ENCODE measurements at places on chromosomes 1 and 21.

DNA sequence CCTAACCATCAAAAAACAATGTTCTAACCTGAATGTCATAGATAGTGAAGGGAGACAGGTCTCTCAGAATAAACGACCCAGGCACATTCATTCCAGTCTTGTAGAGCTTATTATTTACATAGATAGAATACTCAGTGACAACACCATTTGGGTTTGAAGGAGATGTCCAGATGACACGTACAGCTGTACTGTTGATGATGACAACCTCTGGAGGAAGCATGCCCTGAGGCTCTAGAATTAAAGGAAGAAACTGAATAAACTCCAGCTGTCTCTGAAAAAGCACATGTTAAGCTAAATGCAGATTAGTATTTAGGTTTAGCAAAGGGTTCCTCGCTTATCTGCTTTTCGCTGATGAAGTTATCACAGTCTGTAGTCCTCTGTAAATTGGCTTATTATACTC, 277.2 kb downstream of the KCTD3 start:
- no peak for DNase-seq

DNA sequence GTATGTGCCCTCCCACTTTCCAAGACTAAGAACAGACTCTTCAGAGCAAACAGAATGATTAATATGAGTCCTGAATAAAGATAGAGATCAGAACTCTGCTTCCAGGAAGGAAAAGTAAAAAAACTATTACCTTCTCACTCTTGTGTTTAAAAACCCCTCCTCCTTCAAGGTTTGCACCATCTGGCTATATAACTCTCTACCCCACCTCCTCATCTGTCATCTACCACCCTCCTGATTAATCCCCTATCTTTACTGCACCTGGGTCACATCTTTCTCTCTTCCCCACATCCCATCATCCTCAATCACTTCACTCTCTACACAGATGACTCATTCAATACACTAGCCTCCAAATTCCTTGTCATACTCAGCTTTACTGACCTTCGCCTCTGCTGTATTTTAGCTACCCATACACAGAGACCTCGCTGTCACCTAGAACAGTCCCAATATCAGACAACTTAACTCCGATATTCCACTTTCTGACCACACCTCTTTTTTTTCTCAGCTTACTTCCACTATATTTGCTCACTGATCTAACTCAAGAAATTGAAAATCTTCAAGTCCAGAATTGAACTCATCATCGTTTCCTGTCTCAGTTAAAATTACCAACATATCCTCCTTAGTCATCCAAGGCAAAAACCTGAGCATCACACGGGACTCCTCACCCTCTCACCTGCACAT, 3.7 kb downstream of the SCMH1 start:
- no peak for DNase-seq

GRCh38 chr1:168834225-168834872, 105.3 kb upstream of the DPT start:
- DNase-seq, result no peak

- DNase-seq, result peak; percentile 65
Observed at GRCh38 chr1:39738622-39739366, at the start of gene PPIE. Gene PPIE (plus strand): TSS chr1:39738882. CDS start chr1:39738901, 19 bp downstream.

GRCh38 chr1:94237291-94238226, at the start of gene ARHGAP29:
Gene ARHGAP29 (minus strand): TSS chr1:94237584. CDS start chr1:94231611, 5,973 bp downstream.
- peak; percentile 84 for DNase-seq

GRCh38 chr1:227532019-227532619, 31.2 kb upstream of the ZNF678 start:
- DNase-seq, result no peak

DNA sequence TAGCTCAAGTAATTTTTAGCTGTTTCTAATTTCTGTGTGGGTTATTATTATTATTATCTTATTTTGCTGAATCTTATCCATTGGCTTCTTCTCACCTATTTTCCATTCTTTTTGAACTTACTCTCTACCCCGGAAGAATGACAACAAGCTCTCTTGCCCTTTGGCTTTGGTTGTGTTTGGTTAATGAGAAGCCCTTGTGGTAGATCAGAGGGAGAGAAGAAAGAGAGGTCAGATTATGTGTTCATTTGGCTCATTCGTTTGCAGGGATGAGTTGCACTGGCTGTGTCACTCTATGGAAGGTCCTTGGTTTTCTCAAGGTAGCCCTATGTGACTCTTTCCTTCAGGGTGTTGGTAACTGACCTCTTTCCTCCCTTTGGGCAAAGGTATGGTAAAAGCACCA, 391.9 kb downstream of the LMO4 start:
- DNase-seq, result no peak

DNA sequence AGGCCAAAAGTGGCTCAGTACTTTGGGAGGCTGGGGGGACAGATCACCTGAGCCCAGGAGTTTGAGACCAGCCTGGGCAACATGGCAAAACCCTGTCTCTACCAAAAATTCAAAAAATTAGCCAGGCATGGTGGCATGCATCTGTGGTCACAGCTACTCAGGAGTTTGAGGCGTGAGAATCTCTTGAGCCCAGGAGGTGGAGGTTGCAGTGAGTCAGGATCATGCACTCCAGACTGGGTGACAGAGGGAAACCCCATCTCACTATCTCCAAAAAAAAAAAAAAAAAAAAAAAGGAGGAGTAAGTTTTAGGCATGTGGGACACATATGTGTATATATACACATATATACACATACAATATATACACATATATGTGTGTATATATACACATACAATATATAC, 165.3 kb upstream of the DPYD start:
- DNase-seq, result no peak

DNA sequence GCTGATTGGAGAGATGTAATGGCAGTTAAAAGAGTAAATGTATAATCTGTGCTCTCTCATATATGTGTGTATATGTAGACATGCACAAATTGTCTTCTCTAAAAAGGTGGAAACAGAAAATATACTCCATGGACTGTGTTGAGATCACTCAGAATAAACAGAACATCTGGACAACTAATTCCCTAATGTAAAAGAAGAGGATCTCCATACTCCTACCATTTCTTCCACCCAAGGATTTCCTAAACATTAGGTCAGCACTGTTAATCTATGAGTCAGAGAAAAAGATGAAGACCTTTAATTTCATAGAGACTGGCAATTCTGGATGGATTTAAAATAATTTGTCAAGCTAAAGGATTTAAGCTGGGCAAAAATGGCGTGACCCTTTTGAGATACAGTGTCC, 80.1 kb downstream of the ESRRG start:
- no peak for DNase-seq

DNA sequence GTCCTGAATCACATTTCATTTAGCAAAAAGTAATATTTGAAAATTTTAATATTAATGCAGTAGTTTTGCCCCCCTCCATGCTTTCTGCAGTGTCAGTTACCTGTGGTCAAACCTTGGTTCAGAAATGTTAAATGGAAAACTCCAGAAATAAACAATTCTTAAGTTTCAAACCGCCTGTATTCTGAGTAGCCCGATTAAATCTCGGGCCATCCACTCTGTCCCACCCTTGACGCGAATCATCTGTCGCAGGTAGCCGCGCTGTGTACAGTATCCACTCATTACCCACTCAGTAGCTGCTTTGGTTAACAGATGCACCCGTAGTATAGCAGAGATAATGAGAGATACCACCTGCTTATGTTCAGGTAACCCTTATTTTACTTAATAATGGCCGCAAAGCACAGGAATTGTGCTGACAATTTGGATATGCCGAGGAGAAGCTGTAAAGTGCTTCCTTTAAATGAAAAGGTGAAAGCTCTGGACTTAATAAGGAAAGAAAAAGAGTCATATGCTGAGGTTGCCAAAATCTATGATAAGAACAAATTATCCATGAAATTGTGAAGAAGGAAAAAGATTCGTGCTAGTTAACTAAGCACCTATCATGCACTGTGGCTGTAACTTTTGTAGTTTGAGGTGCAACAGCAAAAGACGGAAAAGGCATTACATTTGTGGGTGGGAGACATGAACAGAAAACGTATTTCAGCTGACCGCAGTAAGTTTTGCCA, 889 bp upstream of the SCYL3 start:
- DNase-seq, result no peak

GRCh38 chr1:92030656-92031107, 897 bp downstream of the EPHX4 start:
- DNase-seq, result no peak

DNA sequence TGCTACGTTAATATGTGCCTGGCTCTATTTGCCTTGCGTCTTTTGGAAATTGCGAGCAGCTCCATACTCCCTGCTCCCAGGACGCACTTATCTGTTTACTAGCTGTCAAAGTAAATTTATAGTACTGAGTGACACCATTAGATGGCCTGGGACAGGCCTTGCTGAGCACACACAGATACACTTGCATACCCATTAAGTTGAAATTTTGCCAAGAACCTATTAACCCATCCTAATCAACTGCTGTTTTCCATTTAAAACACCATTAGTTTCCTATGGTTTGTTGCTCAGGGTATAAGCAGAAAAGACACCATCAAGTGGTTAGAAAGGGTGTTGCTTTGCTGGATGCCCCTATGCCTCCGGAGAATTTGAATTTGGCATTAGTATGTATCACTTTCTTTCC, 187.3 kb downstream of the SLC44A5 start:
- DNase-seq, result no peak

DNA sequence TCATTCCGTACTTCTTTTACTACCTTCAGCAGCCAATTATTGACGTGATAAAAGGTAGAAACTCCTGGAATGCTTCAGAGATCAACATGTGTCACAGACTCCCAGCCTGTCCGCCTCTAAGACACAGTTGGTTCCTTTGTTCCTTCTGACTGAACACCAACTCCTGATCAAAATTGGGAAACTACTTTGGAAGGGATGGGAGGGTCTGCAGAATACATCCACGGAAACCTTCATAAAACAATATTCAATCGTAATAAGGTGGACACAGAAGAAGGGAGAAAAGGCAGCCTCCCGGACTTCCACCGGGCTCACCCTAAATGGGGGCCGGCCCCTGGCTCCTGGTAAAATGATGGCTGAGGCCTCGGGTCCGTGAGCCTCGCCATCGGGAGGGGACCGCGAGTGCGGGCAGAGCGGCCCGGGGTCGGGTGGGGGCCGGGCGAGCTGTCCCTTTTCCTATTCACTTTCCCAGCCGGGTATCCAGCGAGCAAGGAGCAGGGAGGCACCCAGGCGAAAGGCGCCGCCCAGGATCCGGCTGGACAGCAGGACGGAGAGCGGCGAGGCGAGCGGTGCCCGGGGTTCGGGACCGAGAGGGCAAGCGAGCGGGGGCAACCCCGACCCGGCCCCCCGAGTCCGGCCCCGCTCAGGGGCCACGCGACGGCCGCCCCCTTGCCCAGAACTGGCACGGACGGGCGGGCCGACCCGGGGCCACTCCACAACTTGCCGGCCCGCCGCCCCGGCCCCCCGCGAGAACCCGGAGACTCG, 805 bp downstream of the NRIP1 start:
- DNase-seq, result no peak

- DNase-seq, result no peak
Observed at GRCh38 chr21:42105476-42106315, 34.6 kb downstream of the UMODL1 start.

DNA sequence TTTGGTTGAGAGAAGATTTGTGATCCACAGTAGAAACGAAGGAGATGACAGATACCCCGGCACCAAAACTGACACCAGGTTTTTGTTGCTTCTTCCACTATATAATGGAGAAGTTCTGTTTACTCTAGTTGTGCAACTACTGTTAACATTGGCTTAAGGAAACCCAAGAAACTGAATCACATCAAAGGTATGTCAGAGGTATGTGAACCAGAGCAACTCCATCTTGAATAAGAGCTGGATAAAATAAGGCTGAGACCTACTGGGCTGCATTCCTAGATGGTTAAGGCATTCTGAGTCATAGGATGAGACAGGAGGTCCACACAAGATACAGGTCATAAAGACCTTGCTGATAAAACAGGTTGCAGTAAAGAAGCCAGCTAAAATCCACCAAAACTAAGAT, 173.7 kb upstream of the CAMK1G start:
- no peak for DNase-seq

Data from neuronal stem cell (in vitro differentiated cells).